ENCODE measurements at places on chromosomes 5 and 9. TPM values are rescaled to one million over a fixed set of nuclear protein-coding genes. Genes with fewer than 3 reads are reported as not detected.

GRCh38 chr9:131491001-131491710 lies 11.6 kb upstream of the POMT1 start:
- DNase-seq, result no peak

DNA sequence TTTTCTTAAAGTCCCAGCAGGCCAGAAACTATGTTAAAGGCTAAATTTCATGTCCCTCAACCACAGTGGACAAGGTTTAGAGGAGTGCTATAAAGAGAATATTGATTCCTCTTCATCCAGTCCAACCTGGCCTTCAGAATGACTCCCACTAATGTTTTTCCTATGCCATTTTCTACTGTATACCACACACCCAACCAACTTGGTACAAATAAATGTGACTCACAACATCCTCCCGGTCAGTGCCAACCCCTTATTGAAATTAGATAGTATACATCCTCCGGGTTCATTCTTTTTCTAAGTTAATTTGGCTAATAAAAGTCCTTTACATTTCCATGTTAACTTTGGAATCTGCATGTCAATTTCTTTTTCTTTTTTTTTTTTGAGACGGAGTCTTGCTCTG lies 215.1 kb downstream of the TSSK1B start:
- DNase-seq, result no peak

DNA sequence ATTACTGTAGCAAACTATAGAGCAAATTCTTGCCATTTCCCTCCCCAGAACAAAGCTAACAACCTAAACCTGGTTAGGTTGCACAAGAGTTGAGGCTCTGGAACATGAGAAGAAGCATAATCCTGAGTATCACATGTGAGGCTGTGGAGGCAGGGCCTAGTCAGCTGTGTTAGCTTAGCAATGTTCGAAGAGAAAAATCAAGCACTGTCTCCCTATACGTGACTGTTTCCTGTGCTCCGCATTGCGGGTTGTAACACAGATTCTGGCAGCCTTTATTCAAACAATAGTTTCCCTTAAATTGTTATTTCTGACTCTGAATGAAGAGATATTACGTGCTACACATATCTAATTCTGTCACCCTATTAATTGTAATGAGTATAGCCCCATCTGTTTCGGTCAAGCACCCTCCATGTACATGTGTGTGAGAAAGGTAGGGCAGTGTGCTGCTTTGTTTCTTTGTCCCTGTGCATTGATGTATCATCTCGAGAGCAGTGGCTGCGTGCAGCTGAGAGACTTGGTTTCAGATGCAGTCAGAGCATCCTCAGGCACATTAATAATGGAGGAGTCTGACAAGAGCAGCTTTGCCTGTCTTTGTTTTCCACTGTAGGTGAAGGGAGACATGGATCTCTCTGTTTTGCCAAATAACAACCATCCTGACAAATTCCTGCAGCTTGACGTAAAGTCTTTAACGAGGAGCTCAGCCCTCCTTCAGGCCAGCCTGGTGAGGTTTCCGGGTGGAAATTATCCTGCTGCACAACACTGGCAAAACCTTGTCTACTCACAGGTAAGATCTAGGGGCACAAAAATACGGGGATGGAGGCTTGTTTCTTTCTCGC lies at the start of gene MINAR2:
TSS of gene MINAR2 (plus strand) at position 523 of the 836 bp plus-strand sequence. CDS start at position 620, 97 bp downstream.
- no peak for DNase-seq

- no peak for DNase-seq
These were observed 2.6 kb upstream of the CCL27 start for GRCh38 chr9:34665067-34665380.

OMD gene
- total RNA-seq, result not detected

GRCh38 chr9:107131108-107131799 lies 151.8 kb upstream of the RAD23B start:
- DNase-seq, result peak; percentile 44

- no peak for DNase-seq
These were observed 75.4 kb downstream of the TEX10 start for GRCh38 chr9:100277166-100277979.

CBY3 gene
- total RNA-seq, result not detected

DNA sequence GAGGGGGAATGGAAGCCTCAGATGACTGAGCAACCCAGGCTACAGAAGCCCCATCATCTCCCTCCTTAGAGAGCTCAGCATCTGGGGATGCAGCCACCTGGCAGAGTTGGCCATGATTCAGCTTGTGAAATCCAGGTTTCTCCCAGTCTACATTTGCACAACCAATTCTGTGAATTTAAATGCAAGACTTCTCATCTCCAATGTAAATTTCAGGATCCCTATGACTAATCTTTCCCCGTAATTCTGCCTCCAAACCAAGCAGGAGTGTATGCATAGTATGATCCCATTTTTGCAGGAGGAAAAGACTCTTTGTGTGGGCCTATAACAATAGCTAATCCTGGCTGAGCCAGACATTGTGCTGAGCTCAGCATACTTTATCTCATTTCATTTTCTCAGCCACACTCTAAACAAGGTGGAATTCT lies 59.6 kb upstream of the IL17B start:
- no peak for DNase-seq

GRCh38 chr9:89634995-89635742 lies 30.4 kb downstream of the GADD45G start:
- no peak for DNase-seq
